A673 (cell line): ENCODE measurements at places on chromosomes 5 and 9. TPM values are rescaled to one million over a fixed set of nuclear protein-coding genes. Genes with fewer than 3 reads are reported as not detected.

DNA sequence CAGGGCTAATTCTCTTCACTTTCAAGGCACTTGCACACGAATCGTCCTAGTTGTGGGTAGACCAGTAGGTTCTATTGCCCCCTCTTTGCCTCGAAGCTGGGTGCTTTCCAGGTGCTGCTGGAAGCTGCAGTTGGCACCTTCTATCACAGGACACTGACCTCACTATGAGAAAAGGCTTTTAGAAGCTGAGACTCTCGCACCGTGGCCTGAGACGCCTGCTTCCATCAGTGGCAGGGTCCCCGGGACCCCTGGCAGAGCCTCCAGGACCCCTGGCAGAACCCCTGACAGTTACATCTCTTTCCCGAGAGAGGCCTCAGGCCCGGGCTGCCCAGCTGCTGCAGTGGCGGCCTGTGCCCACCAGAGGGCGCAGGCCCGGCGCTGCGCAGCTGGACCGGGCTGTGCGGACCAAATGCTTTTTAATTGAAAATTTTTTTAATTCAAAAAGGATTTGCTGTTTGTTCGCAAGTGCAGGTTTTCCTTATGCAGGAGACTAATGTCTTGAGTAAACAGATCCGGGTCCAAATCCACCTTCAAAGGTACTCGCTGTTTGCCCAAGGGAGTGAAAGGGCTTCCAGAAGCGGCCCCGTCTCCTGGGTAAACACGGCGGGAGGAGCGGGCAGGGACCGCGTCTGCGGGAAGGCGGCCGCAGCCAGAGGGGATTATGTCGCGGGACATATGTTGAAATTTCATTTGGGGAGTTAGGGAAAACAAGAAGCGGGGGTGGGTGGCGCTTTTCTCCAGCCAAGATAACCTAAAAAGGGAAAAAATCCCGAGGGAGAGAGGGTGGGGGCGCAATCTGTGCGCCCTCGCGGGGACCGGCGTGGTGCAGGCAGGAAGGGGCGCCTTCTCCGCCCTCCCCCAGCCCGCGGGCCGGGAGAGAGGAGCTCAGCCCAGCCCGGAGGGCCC is 114.5 kb upstream of the LMX1B start:
- peak; percentile 62 for DNase-seq
- no peaks in the 10 kb centered on the region for H3K27me3 ChIP-seq
- H3K4me1 ChIP-seq = no peaks in the 10 kb centered on the region
- no peak overlapping the region for H3K27ac ChIP-seq
- no peaks in the 10 kb centered on the region for H3K36me3 ChIP-seq

- no peaks in the 10 kb centered on the region for H3K4me1 ChIP-seq
- DNase-seq = peak; percentile 24
- no peak within 1 kb of the TSS for H3K27ac ChIP-seq
- peaks cover 32% of the 10 kb centered on the region for H3K27me3 ChIP-seq
- peak within 1 kb of the TSS; percentile 41 for H3K4me3 ChIP-seq
These were observed at the start of gene AFAP1L1 for GRCh38 chr5:149271716-149272563. Gene AFAP1L1, plus strand, starts transcription at chr5:149271859. Its CDS starts 110 bp downstream, at chr5:149271969.

The SLC6A19 gene
- not detected in 2 replicates for total RNA-seq

The OMD gene
- not detected in 2 replicates for total RNA-seq

The ENTPD2 gene
- not detected in 2 replicates for total RNA-seq

GRCh38 chr5:79588696-79589095 is 23.5 kb upstream of the TENT2 start:
- H3K27ac ChIP-seq = no peak overlapping the region
- no peaks in the 10 kb centered on the region for H3K36me3 ChIP-seq
- H3K4me3 ChIP-seq = no peak overlapping the region
- H3K27me3 ChIP-seq = no peaks in the 10 kb centered on the region

DNA sequence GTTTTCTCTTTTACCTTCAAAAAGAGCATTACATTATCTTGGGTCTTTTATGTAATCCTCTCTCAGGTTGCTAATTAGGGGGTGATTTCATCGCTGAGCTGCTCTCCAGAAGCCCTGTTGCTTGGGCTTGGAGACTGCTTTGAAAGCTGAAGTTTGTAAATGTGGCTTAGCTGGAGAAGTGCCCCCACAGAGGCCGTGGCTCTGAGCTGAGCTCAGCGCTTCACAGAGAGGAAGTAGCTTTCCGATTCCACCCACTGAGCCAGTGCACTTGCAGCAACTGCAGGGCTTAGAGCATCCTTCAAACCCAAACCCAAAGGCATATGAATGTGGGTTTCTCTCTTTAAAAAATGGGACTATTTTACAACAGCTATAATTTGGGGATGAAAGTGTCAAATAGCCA is 13.7 kb upstream of the NXNL2 start:
- no peak for DNase-seq
- no peaks in the 10 kb centered on the region for H3K36me3 ChIP-seq
- H3K27ac ChIP-seq = no peak overlapping the region
- no peaks in the 10 kb centered on the region for H3K27me3 ChIP-seq
- no peaks in the 10 kb centered on the region for H3K4me1 ChIP-seq

GRCh38 chr9:73054091-73054490 is 97.6 kb upstream of the ANXA1 start:
- H3K4me3 ChIP-seq = no peak overlapping the region
- no peaks in the 10 kb centered on the region for H3K27me3 ChIP-seq
- no peak overlapping the region for H3K27ac ChIP-seq
- H3K36me3 ChIP-seq = no peaks in the 10 kb centered on the region
- H3K4me1 ChIP-seq = peaks cover 10% of the 10 kb centered on the region

The ANKRD34B gene
- not detected in 2 replicates for total RNA-seq

The PTGDS gene
- total RNA-seq = not detected in 2 replicates

- no peaks in the 10 kb centered on the region for H3K27me3 ChIP-seq
- no peaks in the 10 kb centered on the region for H3K4me1 ChIP-seq
- no peaks in the 10 kb centered on the region for H3K36me3 ChIP-seq
- no peak for DNase-seq
These were observed 7.7 kb upstream of the GCNT1 start for GRCh38 chr9:76451234-76451633.

- DNase-seq = no peak
- no peaks in the 10 kb centered on the region for H3K27me3 ChIP-seq
- H3K27ac ChIP-seq = no peak overlapping the region
- H3K36me3 ChIP-seq = no peaks in the 10 kb centered on the region
These were observed 208.0 kb downstream of the TRIO start for GRCh38 chr5:14351086-14351661.

DNA sequence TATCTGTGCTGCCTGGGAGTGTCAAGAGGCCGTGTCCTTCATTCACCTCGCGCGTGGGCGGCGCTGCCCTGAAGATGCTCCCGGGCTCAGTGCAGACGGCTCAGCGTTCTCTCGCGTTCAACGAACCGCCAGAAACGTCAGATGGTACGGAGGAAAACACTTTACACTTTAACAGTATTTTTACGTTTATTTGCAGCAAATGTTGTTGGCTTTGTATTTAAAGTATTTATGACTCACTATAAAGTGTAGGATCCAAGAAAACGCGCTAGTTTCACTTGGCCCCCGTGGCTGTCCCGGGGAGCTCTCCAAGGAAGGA is 544 bp upstream of the ERCC6L2 start:
- no peaks in the 10 kb centered on the region for H3K36me3 ChIP-seq
- no peaks in the 10 kb centered on the region for H3K27me3 ChIP-seq
- H3K4me1 ChIP-seq = peaks cover 4% of the 10 kb centered on the region
- peak; percentile 53 for DNase-seq
